Muscle of leg (tissue), 16 donors: ENCODE measurements at places on chromosomes 12 and 14.

GRCh38 chr12:7869137-7869536, 3.6 kb downstream of the SLC2A14 start:
- no peaks in the 10 kb centered on the region for H3K36me3 ChIP-seq
- peaks cover 32% of the 10 kb centered on the region for H3K27me3 ChIP-seq
- H3K4me1 ChIP-seq, result peaks cover 2% of the 10 kb centered on the region
- DNase-seq, result no peak
- H3K27ac ChIP-seq, result no peak overlapping the region

- no peak overlapping the region for H3K4me3 ChIP-seq
- DNase-seq, result no peak
- peak overlapping the region; percentile 53 for H3K27ac ChIP-seq
- no peaks in the 10 kb centered on the region for H3K27me3 ChIP-seq
- peaks cover 15% of the 10 kb centered on the region for H3K4me1 ChIP-seq
These were observed 76.5 kb downstream of the VCPKMT start for GRCh38 chr14:50039734-50040400.

- H3K4me1 ChIP-seq, result no peaks in the 10 kb centered on the region
- DNase-seq, result no peak
- H3K36me3 ChIP-seq, result no peaks in the 10 kb centered on the region
- H3K27me3 ChIP-seq, result no peaks in the 10 kb centered on the region
These were observed 183.6 kb downstream of the CRADD start for GRCh38 chr12:93860668-93861373.

- no peaks in the 10 kb centered on the region for H3K4me1 ChIP-seq
- no peak overlapping the region for H3K4me3 ChIP-seq
- no peaks in the 10 kb centered on the region for H3K36me3 ChIP-seq
- no peak overlapping the region for H3K27ac ChIP-seq
- H3K27me3 ChIP-seq, result no peaks in the 10 kb centered on the region
These were observed 891.1 kb downstream of the TMEM121 start for GRCh38 chr14:106417224-106418049.

DNA sequence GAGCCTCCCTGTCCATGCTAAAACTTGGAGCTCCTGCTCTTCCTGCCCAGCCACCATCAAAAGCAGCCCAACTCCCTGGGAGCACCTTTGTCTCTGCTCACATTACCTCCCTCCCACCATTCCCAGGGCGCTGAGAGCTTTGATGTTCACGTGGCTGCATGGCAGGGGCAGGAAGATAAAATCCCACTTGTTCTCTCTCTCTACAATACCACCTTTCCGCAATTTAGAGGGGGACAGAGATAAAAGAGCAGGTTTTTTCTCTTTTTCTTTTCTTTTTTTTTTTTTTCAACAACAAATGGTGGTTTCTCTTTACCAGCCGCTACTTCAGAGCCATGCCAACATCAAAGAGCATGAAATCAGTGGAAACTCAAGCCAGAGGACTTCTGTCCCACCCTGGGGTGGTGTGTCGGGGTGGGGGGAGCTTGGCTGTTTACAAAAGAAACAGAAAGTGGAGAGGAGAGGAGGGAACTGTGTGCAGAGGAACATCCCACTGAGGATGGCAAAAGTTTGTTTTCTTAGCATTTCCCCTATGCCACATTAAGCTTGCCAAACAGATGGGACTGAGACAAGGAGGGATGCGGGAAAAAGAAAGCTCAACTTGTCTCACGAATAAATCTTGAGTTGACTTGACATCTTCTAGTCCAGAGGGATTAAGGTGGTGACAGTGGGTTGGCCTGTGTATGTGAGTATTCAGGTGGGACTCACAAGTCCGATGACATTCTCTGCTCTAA, 103.7 kb upstream of the NUDT4 start:
- H3K27me3 ChIP-seq, result no peaks in the 10 kb centered on the region
- DNase-seq, result no peak
- H3K36me3 ChIP-seq, result no peaks in the 10 kb centered on the region
- H3K4me3 ChIP-seq, result no peak overlapping the region
- H3K27ac ChIP-seq, result no peak overlapping the region
- H3K4me1 ChIP-seq, result peaks cover 9% of the 10 kb centered on the region

- H3K36me3 ChIP-seq, result no peaks in the 10 kb centered on the region
- no peak for DNase-seq
- H3K27me3 ChIP-seq, result no peaks in the 10 kb centered on the region
- peaks cover 7% of the 10 kb centered on the region for H3K4me1 ChIP-seq
These were observed 64.4 kb downstream of the TMX1 start for GRCh38 chr14:51304438-51304837.
